ENCODE measurements at places on chromosomes 6 and 20. TPM values are rescaled to one million over a fixed set of nuclear protein-coding genes. Genes with fewer than 3 reads are reported as not detected.

GRCh38 chr20:58986286-58986967 is 5.4 kb downstream of the NELFCD start:
- H3K27ac ChIP-seq: no peak overlapping the region
- H3K36me3 ChIP-seq: peaks cover 14% of the 10 kb centered on the region
- H3K4me1 ChIP-seq: no peaks in the 10 kb centered on the region

DNA sequence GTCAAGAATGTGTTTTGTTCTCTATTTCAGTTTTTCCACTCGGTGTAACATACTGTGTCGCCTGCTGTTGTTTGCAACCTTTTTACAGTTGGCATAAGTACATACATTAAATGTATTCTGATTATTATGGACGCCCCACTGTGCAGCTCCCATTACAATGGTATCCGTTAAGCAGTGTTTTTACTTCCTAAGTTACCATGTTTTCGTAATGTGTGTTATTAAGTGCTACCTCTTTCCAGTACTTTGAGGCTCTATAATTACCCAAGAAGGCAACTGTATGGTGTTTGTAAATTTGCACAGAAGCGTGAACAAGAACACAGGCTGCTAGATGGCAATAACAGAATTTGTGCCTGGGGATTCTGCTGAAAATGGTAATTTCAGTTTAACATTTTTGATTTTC is 568.0 kb upstream of the MARCKS start:
- DNase-seq: no peak
- no peak overlapping the region for H3K4me3 ChIP-seq
- H3K27me3 ChIP-seq: no peaks in the 10 kb centered on the region
- H3K4me1 ChIP-seq: no peaks in the 10 kb centered on the region
- H3K27ac ChIP-seq: no peak overlapping the region

DNA sequence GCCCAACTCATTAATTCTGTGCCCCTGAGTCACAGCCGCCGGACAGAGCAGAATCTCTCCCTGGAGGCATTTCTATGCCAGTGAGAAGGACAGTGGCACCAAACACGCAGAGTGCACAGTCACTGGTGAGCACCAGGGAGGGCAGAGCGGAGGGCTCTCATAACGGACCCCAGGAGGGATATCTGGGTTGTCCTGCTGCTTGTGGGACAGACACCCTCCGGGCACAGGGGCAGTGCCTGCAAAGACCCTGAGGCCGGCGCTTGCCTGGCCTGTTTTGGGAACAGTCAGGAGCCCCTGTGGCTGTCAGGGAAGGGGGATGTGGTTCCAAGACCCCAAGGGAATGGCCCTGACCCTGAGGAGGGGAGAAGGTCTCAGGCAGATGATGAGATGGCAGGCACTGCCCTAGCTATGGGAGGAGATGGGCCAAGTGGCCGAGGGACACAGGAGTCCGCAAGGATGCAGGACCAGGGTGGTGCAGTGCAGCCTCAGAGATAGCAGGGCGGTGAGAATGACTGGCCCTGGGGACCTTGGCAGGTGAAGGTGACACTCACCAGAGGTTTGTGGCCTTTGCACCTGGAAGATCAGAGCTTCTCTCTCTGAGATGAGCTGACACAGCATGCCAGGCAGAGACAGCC is 270.8 kb downstream of the SMOC2 start:
- H3K27ac ChIP-seq: no peak overlapping the region
- H3K4me3 ChIP-seq: no peak overlapping the region
- no peaks in the 10 kb centered on the region for H3K27me3 ChIP-seq
- H3K36me3 ChIP-seq: no peaks in the 10 kb centered on the region
- H3K4me1 ChIP-seq: no peaks in the 10 kb centered on the region

- no peaks in the 10 kb centered on the region for H3K4me1 ChIP-seq
- H3K4me3 ChIP-seq: no peak overlapping the region
- no peak overlapping the region for H3K27ac ChIP-seq
- DNase-seq: peak; percentile 26
- H3K36me3 ChIP-seq: no peaks in the 10 kb centered on the region
Observed at GRCh38 chr6:107196152-107196551, 80.8 kb upstream of the BEND3 start.

DNA sequence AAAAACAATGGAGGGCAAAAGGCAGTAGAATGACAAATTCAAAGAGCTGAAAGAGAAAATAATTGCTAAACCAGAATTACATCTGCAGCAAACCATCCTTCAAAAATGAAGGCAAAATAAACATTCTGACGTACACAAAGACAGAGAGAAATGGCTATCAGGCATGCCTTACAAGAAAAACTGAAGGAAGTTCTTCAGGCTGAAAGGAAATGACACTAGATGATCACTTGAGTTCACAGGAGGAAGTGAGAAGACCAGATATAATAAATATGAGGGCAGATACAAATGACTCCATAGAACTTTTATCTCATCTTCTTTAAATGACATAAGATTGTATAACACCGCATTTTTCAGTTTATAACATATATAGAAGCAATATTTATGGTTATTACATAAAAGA is 30.0 kb downstream of the DZANK1 start:
- no peak overlapping the region for H3K4me3 ChIP-seq
- H3K36me3 ChIP-seq: no peaks in the 10 kb centered on the region
- H3K27ac ChIP-seq: no peak overlapping the region
- no peaks in the 10 kb centered on the region for H3K27me3 ChIP-seq

DNA sequence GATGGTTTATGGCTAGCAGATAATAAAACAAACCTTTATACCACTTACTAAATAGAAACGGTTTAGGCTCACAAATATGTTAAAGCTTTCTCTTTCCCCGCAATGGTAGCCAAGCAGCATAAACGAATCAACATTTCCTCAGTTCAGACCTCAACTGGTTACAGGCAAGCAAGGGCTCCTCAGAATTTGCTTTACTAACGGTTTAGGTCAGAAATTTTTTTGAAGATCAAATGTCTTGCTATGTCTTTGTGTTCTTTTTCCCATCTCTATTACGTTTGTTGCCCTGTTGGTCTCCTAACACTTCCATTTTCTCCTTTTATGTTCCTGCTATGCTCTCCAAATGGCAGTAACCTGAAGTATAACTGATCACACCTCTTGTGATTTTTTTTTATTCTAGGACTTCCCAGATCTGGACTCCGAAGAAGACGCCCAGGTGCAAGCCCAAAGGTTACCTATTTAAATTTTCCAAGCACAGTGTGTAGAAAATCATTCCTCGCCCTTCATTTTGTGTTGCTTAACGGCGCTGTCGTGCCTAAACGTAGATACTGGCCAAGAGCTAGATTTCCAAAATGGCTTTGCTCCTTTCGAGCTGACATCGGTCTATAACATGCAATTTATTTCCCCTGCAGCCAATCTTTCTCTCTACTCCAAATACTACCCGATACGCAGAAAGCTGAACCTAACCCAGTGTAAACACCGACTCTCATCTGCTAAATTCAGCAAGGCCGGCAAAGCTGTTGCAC is 717 bp upstream of the ASF1A start:
- peak; percentile 86 for DNase-seq
- H3K27me3 ChIP-seq: no peaks in the 10 kb centered on the region
- H3K4me1 ChIP-seq: peaks cover 2% of the 10 kb centered on the region
- no peaks in the 10 kb centered on the region for H3K36me3 ChIP-seq
- H3K4me3 ChIP-seq: peak overlapping the region; percentile 69

GRCh38 chr20:3223651-3223993 is 14.3 kb downstream of the ITPA start:
- H3K4me3 ChIP-seq: no peak overlapping the region
- no peak for DNase-seq
- no peak overlapping the region for H3K27ac ChIP-seq
- H3K4me1 ChIP-seq: no peaks in the 10 kb centered on the region

GRCh38 chr20:845941-846893 is 12.7 kb downstream of the FAM110A start:
- H3K27ac ChIP-seq: no peak overlapping the region
- no peak overlapping the region for H3K4me3 ChIP-seq
- DNase-seq: no peak
- no peaks in the 10 kb centered on the region for H3K4me1 ChIP-seq
- peaks cover 2% of the 10 kb centered on the region for H3K36me3 ChIP-seq

DNA sequence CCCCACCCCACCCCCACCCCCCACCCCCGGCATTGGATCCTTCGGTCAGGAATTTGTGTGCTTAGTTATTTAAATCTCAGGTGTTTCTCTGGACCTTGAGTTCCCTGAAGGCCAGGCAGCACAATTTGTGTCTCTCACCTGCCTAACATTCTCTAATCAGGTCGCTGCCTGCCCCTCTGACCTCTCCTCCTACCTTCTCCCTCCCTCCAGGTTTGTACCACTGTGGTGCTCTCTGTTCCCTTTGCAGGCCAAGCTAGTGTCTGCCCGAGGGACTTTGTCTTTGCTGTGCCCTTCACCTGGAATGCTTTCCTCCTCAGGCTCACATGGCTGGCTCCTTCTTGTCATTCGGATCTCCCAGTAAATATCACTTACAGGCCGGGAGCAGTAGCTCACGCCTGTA is 131.4 kb upstream of the SLC2A12 start:
- no peaks in the 10 kb centered on the region for H3K4me1 ChIP-seq
- H3K4me3 ChIP-seq: no peak overlapping the region
- no peaks in the 10 kb centered on the region for H3K36me3 ChIP-seq
- no peaks in the 10 kb centered on the region for H3K27me3 ChIP-seq

DNA sequence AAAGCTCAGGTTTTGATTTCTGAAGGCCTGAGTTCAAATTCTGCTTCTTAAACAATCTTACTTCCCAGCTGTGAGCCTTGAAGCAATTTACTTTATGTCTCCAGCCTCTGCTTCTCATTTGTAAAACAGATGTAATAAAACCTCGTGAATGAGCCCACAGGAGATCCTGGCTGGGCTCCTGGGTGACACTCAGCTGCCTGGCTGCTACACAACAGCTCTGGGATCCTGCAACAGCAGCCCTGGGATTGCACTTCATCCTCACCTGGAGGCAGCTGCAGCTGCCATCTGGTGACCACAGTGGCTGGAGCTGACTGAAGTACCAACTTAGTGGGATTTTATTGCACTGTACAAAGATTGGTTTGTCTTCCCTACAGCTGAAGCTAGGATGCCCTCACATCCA is 98.6 kb downstream of the NDUFAF5 start:
- no peaks in the 10 kb centered on the region for H3K27me3 ChIP-seq
- H3K4me1 ChIP-seq: no peaks in the 10 kb centered on the region
- no peak overlapping the region for H3K27ac ChIP-seq
- H3K4me3 ChIP-seq: no peak overlapping the region

DNA sequence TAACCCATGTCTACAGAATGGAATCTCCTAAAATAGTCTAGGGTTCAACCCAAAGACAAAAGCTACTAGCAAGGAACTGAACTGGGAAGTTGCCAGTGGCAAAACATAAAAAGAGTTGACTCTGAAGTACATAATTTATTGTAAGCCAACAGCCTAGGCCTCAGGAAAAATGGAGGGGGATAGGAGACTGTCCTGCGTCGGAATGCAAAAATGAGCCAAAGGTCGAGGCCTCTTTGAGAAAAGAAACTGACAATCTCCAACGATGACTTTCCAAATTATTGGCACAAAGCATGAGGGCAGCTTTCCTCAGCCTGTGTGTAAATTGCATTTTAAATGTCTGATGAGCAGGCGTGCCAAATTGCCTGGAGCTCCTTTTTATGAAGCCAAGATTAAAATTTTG is 2.1 kb downstream of the COL12A1 start:
- peaks cover 9% of the 10 kb centered on the region for H3K36me3 ChIP-seq
- DNase-seq: peak; percentile 63
- peak overlapping the region; percentile 99 for H3K27ac ChIP-seq
- peak overlapping the region; percentile 100 for H3K4me3 ChIP-seq
- H3K4me1 ChIP-seq: peaks cover 13% of the 10 kb centered on the region

GRCh38 chr20:4811661-4812181 is 90.0 kb downstream of the PRND start:
- no peaks in the 10 kb centered on the region for H3K4me1 ChIP-seq
- no peaks in the 10 kb centered on the region for H3K36me3 ChIP-seq
- H3K27me3 ChIP-seq: peaks cover 2% of the 10 kb centered on the region
- no peak for DNase-seq
- H3K4me3 ChIP-seq: no peak overlapping the region
- H3K27ac ChIP-seq: no peak overlapping the region

DNA sequence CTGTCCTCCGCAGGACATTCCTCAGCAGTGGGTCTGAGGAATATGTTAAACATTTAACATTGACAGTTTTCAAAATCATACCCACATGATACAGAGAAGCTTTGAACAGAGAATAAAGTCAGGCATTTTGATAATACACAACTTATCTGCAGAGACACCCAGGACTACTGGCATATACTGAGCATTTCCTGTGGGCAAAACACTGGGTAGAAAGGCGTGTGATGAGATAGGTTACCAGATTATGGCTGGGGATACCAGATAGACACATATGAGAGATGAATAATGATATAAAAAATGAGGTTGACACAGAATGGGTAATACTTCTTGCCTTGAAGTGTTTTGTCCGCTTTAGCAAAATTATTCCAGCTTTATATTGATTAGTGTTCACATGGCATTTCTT is 31.4 kb upstream of the TRIM26 start:
- no peak overlapping the region for H3K27ac ChIP-seq
- no peaks in the 10 kb centered on the region for H3K36me3 ChIP-seq
- no peaks in the 10 kb centered on the region for H3K4me1 ChIP-seq
- no peaks in the 10 kb centered on the region for H3K27me3 ChIP-seq

The OPRM1 gene
- total RNA-seq: not detected

The BIRC7 gene
- not detected for total RNA-seq

The C6orf141 gene
- 0.77 TPM for total RNA-seq

The DSP gene
- total RNA-seq: under 0.01 TPM

The RAET1G gene
- total RNA-seq: 3.3 TPM

The VIP gene
- total RNA-seq: not detected

The SGK1 gene
- 132 TPM for total RNA-seq
